Osteocyte (in vitro differentiated cells): ENCODE measurements at places on chromosomes 12 and 14. TPM values are rescaled to one million over a fixed set of nuclear protein-coding genes. Genes with fewer than 3 reads are reported as not detected.

PPM1H gene
- 60.8 and 67.0 TPM in 2 replicates for total RNA-seq

KRT75 gene
- not detected in 2 replicates for total RNA-seq

CLEC1B gene
- not detected in 2 replicates for total RNA-seq

NRIP2 gene
- 0.13 TPM in 1 of 2 replicates, not detected in the other for total RNA-seq

DNA sequence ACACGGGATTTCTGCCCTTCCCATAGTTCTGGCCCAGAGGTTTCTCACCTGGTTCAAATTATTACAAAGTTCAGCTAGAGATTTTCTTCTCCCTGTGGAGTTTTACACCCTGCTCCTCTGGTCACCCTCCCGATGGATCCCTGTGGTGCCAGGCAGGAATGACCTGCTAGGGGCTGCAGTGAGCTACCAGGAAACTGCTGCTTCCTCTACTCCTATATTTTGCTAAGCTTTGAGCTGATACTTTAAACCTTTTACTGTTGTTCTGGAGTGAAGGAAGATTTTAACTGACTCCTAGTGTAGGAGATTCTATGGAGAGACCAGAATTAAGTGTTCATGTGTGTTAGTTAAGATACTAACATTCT is 30.4 kb upstream of the LRIG3 start:
- H3K36me3 ChIP-seq = peaks cover 4% of the 10 kb centered on the region
- no peak for DNase-seq
- no peak overlapping the region for H3K27ac ChIP-seq
- no peaks in the 10 kb centered on the region for H3K27me3 ChIP-seq

GRCh38 chr14:98754343-98755020 is 517.5 kb downstream of the BCL11B start:
- DNase-seq = peak; percentile 40
- H3K4me1 ChIP-seq = no peaks in the 10 kb centered on the region
- no peak overlapping the region for H3K4me3 ChIP-seq

GRCh38 chr14:93033983-93034670 is 81.6 kb downstream of the ITPK1 start:
- H3K36me3 ChIP-seq = no peaks in the 10 kb centered on the region
- peaks cover 86% of the 10 kb centered on the region for H3K4me1 ChIP-seq
- no peak overlapping the region for H3K27ac ChIP-seq
- no peak overlapping the region for H3K4me3 ChIP-seq
- no peaks in the 10 kb centered on the region for H3K27me3 ChIP-seq
- no peak for DNase-seq

DNA sequence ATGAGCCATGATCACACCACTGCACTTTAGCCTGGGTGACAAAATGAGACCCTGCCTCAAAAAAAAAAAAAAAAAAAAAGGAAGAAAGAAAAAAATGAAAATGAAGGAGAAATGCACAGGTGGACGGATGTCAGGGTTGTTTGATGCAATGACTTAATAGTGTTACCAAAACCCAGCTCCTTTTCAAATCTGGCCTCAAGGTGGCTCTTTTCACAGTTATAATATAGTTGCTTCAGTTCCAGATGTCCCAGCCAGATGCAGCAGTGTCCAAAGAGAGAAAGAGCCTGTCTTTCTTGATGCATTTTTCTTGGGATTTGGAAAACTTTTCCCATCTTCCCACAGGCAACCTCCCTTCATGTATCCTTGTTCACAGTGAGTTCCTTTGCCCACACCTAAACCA is 36.5 kb downstream of the KCNMB4 start:
- no peak overlapping the region for H3K27ac ChIP-seq
- H3K27me3 ChIP-seq = no peaks in the 10 kb centered on the region
- H3K4me1 ChIP-seq = no peaks in the 10 kb centered on the region
- no peak for DNase-seq
- H3K36me3 ChIP-seq = no peaks in the 10 kb centered on the region

GRCh38 chr12:88579161-88579517 is 1.1 kb downstream of the KITLG start:
- H3K36me3 ChIP-seq = no peaks in the 10 kb centered on the region
- H3K4me1 ChIP-seq = peaks cover 28% of the 10 kb centered on the region
- DNase-seq = no peak
- H3K4me3 ChIP-seq = peak overlapping the region; percentile 96
- H3K27me3 ChIP-seq = no peaks in the 10 kb centered on the region
- H3K27ac ChIP-seq = no peak overlapping the region

DNA sequence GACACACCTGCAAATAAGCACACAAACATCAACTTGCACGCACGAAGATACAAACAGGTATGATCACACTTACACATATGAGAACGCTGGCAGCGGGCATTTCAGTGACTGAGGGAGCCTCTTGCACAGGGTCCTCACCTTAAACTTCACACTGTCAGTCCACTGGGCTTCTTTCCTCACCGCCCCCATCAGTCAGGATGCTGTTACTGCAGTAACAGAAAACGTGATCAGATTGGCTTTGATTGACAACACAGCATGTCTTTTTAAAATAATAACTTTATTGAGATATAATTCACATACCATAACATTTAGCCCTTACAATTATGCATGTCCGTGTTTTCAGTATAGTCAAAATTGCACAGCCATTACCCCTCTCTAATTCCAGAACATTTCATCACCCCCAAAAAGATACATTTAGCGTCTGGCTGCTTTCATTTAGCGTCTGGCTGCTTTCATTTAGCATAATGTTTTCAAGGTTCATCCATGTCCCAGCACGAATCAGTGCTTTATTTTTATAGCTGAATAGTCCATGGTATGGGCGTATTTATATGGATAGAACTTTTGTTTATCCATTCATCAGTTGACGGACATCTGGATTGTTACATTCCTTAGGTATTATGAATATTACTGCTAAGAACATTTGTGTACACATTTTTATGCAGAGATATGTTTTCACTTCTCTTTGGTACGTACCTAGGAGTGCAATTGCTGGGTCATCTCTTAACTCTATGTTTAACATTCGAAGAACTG is 8.4 kb downstream of the CCDC197 start:
- no peak overlapping the region for H3K4me3 ChIP-seq
- H3K36me3 ChIP-seq = no peaks in the 10 kb centered on the region
- no peak for DNase-seq
- H3K4me1 ChIP-seq = no peaks in the 10 kb centered on the region
- H3K27ac ChIP-seq = no peak overlapping the region

DNA sequence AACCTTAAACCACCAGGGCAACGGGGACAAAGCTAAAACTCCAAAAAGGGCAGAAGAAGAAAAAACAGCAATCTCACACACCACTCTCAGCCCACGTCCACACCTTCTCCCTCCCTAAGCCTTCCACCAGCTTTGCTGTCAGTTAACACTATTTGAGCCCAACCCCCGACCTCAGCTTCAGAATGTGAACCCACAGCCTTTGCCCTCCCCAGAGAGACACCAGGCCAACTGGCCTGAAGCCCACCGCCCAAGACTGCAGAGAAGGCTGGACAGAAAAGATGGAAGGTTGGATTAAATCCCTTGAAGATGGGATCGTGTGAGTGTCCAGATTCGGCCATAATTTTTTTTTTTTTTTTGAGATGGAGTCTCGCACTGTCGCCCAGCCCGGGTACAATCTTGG is 22.4 kb downstream of the IRF2BPL start:
- peaks cover 15% of the 10 kb centered on the region for H3K4me1 ChIP-seq
- no peaks in the 10 kb centered on the region for H3K27me3 ChIP-seq
- no peaks in the 10 kb centered on the region for H3K36me3 ChIP-seq
- DNase-seq = no peak
- no peak overlapping the region for H3K4me3 ChIP-seq

- no peak overlapping the region for H3K4me3 ChIP-seq
- no peaks in the 10 kb centered on the region for H3K36me3 ChIP-seq
- no peak for DNase-seq
- no peak overlapping the region for H3K27ac ChIP-seq
- H3K27me3 ChIP-seq = no peaks in the 10 kb centered on the region
- H3K4me1 ChIP-seq = peaks cover 11% of the 10 kb centered on the region
Measured at GRCh38 chr14:59246566-59246965, 58.1 kb downstream of the DAAM1 start.

DNA sequence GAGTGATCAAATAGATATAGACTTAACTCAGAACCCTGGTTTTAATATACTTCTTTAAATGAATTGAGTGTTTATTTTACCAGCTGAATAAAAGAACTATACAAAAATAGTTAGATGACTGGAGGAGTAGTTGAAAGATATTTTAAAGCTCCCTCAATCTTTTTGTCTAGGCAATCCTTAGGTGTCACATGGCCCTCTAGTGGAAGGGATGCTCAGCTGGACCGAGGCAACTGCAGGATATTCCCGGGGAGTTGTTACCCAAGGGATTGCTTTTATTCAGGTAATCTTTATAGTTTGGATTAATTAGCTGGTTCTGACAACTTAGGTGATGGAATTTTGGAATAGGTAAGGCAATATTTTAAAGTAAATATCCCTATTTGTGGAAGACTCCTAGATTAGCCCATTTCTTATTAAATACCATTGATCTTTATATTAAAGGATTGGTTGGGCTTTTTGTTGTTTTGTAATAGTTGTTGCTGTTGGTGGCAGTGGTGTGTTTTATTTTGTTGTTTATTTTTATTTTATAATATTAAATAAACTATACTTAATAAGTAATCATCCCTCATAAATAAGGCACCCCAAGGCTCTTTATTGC is 57.1 kb downstream of the ZDHHC17 start:
- H3K4me3 ChIP-seq = no peak overlapping the region
- H3K36me3 ChIP-seq = peaks cover 21% of the 10 kb centered on the region
- no peaks in the 10 kb centered on the region for H3K27me3 ChIP-seq
- peaks cover 4% of the 10 kb centered on the region for H3K4me1 ChIP-seq
- no peak overlapping the region for H3K27ac ChIP-seq

- no peaks in the 10 kb centered on the region for H3K27me3 ChIP-seq
- peaks cover 24% of the 10 kb centered on the region for H3K4me1 ChIP-seq
- DNase-seq = no peak
- no peaks in the 10 kb centered on the region for H3K36me3 ChIP-seq
Measured at GRCh38 chr12:58814036-58814435, 106.3 kb downstream of the LRIG3 start.

DNA sequence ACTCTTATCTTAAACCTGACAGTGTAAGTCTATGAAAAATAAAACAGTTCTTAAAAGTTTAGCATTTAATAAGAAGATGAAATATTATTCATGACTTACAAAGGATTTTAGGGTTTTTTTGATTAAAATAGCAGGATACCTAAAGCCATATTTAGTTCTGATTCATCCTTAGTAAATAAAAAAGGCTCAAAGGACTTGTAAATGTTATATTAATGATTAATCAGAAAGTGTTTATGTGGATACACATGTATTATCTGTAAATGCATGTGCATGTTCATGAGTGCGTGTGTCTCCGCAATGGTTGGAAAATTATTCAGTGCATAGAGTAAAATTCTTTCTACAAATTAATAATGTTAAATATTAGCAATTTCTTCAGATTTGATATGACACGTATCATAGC is 4.4 kb downstream of the KLRF1 start:
- no peak for DNase-seq
- H3K4me1 ChIP-seq = no peaks in the 10 kb centered on the region
- no peaks in the 10 kb centered on the region for H3K27me3 ChIP-seq
- H3K36me3 ChIP-seq = no peaks in the 10 kb centered on the region
- H3K4me3 ChIP-seq = no peak overlapping the region

DNA sequence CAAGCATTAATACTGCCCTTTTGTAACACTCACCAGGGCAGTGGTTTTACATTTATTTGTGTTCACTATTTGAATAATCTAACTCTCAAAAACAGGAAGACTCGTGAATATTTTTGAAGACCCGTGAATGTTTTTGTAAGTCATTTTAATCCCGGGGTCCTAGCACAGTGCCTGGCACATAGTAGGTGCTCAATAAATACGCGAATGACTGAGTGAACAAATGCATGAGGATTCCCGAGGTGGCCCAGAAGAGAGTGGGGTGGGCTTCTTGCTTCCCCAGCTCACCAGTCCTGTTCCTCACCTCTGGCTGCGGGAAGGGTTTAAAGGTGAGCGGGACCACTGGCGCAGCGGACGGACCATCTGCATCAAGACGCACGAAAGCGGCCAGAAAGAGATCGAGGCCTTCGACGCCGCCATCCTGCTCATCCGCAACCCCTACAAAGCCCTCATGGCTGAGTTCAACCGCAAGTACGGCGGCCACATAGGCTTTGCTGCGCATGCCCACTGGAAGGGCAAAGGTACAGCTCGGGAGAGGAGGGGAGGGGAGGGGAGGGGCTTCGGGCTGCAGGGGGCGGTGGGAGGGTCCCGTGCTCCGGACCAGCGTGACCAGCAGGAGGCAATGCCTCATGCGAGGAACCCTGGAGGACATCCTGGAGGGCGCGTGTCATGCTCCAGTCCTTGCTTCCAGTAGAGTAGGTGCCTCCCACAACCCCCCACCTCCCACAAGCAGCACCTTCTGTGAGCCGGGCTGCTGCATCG is 98.9 kb downstream of the CMKLR1 start:
- H3K27ac ChIP-seq = no peak overlapping the region
- no peak overlapping the region for H3K4me3 ChIP-seq
- peaks cover 8% of the 10 kb centered on the region for H3K4me1 ChIP-seq
- no peak for DNase-seq

- no peak overlapping the region for H3K27ac ChIP-seq
- H3K4me3 ChIP-seq = no peak overlapping the region
- DNase-seq = no peak
- H3K4me1 ChIP-seq = peaks cover 20% of the 10 kb centered on the region
- H3K36me3 ChIP-seq = no peaks in the 10 kb centered on the region
- H3K27me3 ChIP-seq = peaks cover 34% of the 10 kb centered on the region
Measured at GRCh38 chr14:91858536-91859275, 8.6 kb downstream of the TC2N start.

DNA sequence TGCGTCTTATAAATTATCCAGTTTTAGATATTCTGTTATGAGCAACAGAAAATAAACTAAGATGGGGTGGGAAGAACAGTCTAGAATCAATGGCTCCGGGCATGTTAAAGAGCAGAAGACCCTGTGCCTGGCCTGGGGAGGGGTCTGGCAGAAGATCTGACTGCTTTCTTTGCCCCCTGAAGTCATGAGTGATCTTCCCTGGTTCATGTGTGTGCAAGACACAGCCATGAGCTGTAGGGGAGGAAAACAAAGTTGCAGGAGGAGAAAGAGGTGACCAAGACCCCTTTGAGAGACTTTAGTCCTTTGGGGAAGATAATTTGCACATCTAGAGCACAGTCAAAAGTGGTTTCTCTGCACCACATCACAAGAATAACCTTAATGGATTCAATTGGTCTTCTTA is 4.8 kb downstream of the LACRT start:
- peaks cover 15% of the 10 kb centered on the region for H3K27me3 ChIP-seq
- no peaks in the 10 kb centered on the region for H3K4me1 ChIP-seq
- peak; percentile 53 for DNase-seq
- no peak overlapping the region for H3K27ac ChIP-seq

- peak overlapping the region; percentile 22 for H3K4me3 ChIP-seq
- no peaks in the 10 kb centered on the region for H3K27me3 ChIP-seq
- H3K27ac ChIP-seq = peak overlapping the region; percentile 90
- no peaks in the 10 kb centered on the region for H3K36me3 ChIP-seq
Measured at GRCh38 chr12:111434680-111435338, 29.1 kb downstream of the SH2B3 start.

- H3K27ac ChIP-seq = no peak overlapping the region
- no peaks in the 10 kb centered on the region for H3K36me3 ChIP-seq
- H3K4me3 ChIP-seq = no peak overlapping the region
- peaks cover 16% of the 10 kb centered on the region for H3K27me3 ChIP-seq
- no peaks in the 10 kb centered on the region for H3K4me1 ChIP-seq
- no peak for DNase-seq
Measured at GRCh38 chr12:98998697-98999299, 353.7 kb downstream of the APAF1 start.

GRCh38 chr14:79275292-79275655 is 936.0 kb downstream of the DIO2 start:
- no peak for DNase-seq
- H3K27me3 ChIP-seq = peaks cover 40% of the 10 kb centered on the region
- H3K27ac ChIP-seq = no peak overlapping the region
- no peaks in the 10 kb centered on the region for H3K36me3 ChIP-seq
- H3K4me1 ChIP-seq = peaks cover 18% of the 10 kb centered on the region
- H3K4me3 ChIP-seq = no peak overlapping the region
